ENCODE measurements at places on chromosomes 12 and 14. TPM values are rescaled to one million over a fixed set of nuclear protein-coding genes. Genes with fewer than 3 reads are reported as not detected.

DNA sequence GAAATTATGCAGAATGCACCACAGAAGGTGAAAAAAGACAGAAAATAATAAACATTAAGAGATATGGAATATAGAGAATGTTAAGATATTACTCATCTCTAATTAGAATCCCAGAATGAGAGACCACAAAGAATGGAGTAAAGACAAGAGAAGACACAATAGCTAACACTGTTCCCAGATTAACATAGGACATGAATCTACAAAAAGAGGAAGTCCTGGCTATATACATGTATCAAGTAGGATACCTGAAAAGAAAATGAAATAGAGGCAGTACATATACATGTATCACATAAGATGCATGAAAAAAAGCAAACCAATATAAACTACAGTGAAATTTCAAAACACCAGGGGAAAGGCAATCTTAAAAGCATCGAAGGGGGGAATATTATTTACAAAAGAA lies 5.6 kb upstream of the EPS8 start:
- H3K4me1 ChIP-seq: peaks cover 5% of the 10 kb centered on the region
- no peaks in the 10 kb centered on the region for H3K36me3 ChIP-seq
- no peaks in the 10 kb centered on the region for H3K27me3 ChIP-seq
- H3K27ac ChIP-seq: no peak overlapping the region
- DNase-seq: no peak

The C12orf56 gene
- polyA plus RNA-seq: not detected

DNA sequence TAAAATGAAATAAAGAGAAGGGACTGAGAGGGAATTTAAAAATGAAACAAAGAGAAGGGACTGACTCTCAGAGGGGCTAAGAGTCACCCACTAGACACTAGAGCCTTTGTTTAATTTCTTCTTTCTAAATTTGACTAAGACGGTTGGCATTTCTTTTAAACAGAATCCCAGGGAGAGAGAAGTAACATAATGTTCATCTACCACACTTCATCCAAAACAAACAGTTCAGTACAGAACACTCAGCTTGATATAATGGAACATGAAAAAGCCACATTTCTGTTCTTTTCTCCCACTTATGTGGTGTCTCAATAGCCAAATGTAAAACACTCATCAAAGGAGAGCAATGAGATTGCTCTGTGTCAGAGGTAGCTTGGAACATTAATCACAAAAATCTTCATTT lies 10.1 kb upstream of the NT5DC3 start:
- no peak overlapping the region for H3K27ac ChIP-seq
- no peaks in the 10 kb centered on the region for H3K36me3 ChIP-seq
- H3K4me1 ChIP-seq: no peaks in the 10 kb centered on the region
- no peak overlapping the region for H3K4me3 ChIP-seq
- H3K27me3 ChIP-seq: no peaks in the 10 kb centered on the region

- DNase-seq: no peak
- H3K4me3 ChIP-seq: no peak overlapping the region
- no peaks in the 10 kb centered on the region for H3K27me3 ChIP-seq
- H3K36me3 ChIP-seq: no peaks in the 10 kb centered on the region
These were observed 22.3 kb upstream of the HECTD1 start for GRCh38 chr14:31229638-31230572.

The AGAP2 gene
- 3.2 TPM for polyA plus RNA-seq

The TAC3 gene
- polyA plus RNA-seq: 0.36 TPM

The CAPS2 gene
- 1.5 TPM for polyA plus RNA-seq

- DNase-seq: no peak
- no peak overlapping the region for H3K4me3 ChIP-seq
- no peaks in the 10 kb centered on the region for H3K36me3 ChIP-seq
- no peak overlapping the region for H3K27ac ChIP-seq
- peaks cover 69% of the 10 kb centered on the region for H3K4me1 ChIP-seq
- no peaks in the 10 kb centered on the region for H3K27me3 ChIP-seq
These were observed 32.3 kb downstream of the MED13L start for GRCh38 chr12:116245189-116245588.

DNA sequence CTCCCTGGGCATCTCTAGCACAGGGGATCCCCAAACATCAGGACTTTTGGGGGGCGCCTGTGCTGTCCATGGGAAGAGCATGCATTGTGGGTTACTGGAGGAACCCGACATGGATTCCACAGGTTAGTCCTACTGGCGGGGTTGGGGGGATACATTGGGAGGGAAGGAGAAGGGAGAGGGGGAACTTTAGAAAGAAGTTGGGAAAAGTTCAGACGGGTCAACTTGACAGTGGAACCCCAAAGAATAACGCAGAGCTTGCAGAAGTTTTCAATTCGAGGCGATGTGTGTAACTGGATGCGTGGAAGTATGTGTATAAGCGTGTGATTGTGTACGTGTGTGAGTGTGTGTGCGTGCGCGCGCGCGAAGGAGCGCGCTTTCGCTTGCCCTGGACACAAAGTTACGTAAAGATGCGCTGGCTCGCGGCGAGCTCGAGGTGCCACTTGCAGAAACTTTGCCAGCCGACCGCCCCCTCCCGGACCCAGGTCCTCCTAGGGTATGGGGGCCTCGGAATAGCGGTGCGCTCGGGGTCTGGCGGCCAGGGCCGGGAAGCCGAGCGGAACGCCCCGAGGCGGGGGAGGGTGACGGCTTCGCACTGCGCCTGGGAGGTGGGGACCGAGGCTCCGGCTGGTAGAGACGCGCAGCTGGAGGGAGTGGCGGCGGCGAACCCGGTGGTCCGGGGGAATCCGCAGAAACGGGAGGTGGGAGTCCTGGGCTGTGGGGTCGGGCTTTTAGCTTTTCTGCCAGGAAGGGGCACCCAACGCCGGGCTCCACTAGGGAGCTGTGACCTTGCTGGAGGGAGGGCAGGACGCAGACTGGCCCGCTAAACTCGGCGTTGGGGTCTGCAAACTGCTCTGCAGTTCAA lies 669 bp downstream of the RFX4 start:
- peaks cover 42% of the 10 kb centered on the region for H3K27me3 ChIP-seq
- no peak overlapping the region for H3K27ac ChIP-seq
- peaks cover 17% of the 10 kb centered on the region for H3K4me1 ChIP-seq
- H3K4me3 ChIP-seq: no peak overlapping the region
- H3K36me3 ChIP-seq: no peaks in the 10 kb centered on the region
- no peak for DNase-seq

GRCh38 chr12:45244561-45245343 lies 28.9 kb downstream of the ANO6 start:
- peak; percentile 22 for DNase-seq
- no peaks in the 10 kb centered on the region for H3K27me3 ChIP-seq
- peaks cover 22% of the 10 kb centered on the region for H3K4me1 ChIP-seq
- H3K4me3 ChIP-seq: peak overlapping the region; percentile 42
- no peaks in the 10 kb centered on the region for H3K36me3 ChIP-seq

- H3K4me3 ChIP-seq: peak within 1 kb of the TSS; percentile 81
- DNase-seq: peak; percentile 82
- H3K36me3 ChIP-seq: no peaks in the 10 kb centered on the region
- H3K27me3 ChIP-seq: no peaks in the 10 kb centered on the region
These were observed at the start of gene BATF for GRCh38 chr14:75522224-75522982. TSS of gene BATF (plus strand) at chr14:75522469. CDS start at chr14:75522683, 214 bp downstream.

GRCh38 chr14:55381040-55381439 lies 30.6 kb downstream of the ATG14 start:
- peaks cover 7% of the 10 kb centered on the region for H3K4me1 ChIP-seq
- DNase-seq: no peak
- peaks cover 29% of the 10 kb centered on the region for H3K36me3 ChIP-seq
- H3K4me3 ChIP-seq: no peak overlapping the region

GRCh38 chr12:7090222-7090998 lies 1.8 kb downstream of the C1R start:
- H3K4me3 ChIP-seq: no peak overlapping the region
- peaks cover 15% of the 10 kb centered on the region for H3K4me1 ChIP-seq
- no peaks in the 10 kb centered on the region for H3K36me3 ChIP-seq
- DNase-seq: no peak

DNA sequence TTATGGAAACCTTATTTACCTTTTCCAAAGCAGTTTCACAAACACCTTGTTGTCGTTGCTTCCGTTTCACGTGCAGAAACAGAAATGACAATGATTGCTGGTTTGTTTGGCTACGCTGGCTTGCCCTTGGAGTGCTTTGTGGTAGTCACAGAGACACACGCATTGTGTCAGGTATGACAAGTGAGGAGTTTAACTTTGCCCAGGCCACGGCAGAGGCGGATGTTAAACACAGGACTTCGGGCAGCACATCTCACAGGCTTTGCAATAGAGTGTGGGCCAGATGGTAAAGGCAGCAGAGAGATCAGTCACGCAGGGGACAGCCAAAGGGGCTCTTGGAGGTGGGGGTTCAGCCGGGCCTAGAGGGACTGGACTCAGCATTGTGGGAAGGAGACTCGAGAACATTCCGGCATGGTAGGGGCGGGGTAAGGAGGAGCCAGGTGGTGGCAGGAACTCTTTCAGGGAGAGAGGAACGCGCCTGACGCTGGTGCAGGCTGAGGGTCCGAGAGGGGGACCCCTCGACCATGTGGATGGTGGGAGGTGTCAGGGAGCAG lies 59.8 kb upstream of the KCNA1 start:
- no peak overlapping the region for H3K27ac ChIP-seq
- no peak for DNase-seq
- H3K36me3 ChIP-seq: no peaks in the 10 kb centered on the region
- no peak overlapping the region for H3K4me3 ChIP-seq
- no peaks in the 10 kb centered on the region for H3K27me3 ChIP-seq
